ENCODE measurements at places on chromosomes 3 and 15. TPM values are rescaled to one million over a fixed set of nuclear protein-coding genes. Genes with fewer than 3 reads are reported as not detected.

NR1I2 gene
- not detected for total RNA-seq

ECE2 gene
- not detected for total RNA-seq

HTR3C gene
- total RNA-seq, result not detected

RNU5B-1 gene
- total RNA-seq, result not detected

SLC28A1 gene
- not detected for total RNA-seq

SEMA3G gene
- not detected for total RNA-seq

FRMD4B gene
- 0.81 TPM for total RNA-seq

PGBD4 gene
- 1.6 TPM for total RNA-seq

RBM6 gene
- total RNA-seq, result 48.5 TPM

CPNE9 gene
- total RNA-seq, result not detected

ARRDC4 gene
- 6.2 TPM for total RNA-seq

PSMA4 gene
- total RNA-seq, result 107 TPM

ADIPOQ gene
- total RNA-seq, result not detected

CCR9 gene
- not detected for total RNA-seq

AP3B2 gene
- total RNA-seq, result 5.8 TPM

CASR gene
- total RNA-seq, result not detected

ARHGEF26 gene
- 2.0 TPM for total RNA-seq

WDR6 gene
- total RNA-seq, result 65.4 TPM

Measured in fibroblast of the aortic adventitia (primary cell).